ENCODE measurements at places on chromosomes 12 and 14.
A peak's percentile ranks its signal among the peaks of the same experiment; 100 is the strongest.

GRCh38 chr12:13727707-13728195 lies 253.7 kb downstream of the GRIN2B start:
- no peak for DNase-seq

DNA sequence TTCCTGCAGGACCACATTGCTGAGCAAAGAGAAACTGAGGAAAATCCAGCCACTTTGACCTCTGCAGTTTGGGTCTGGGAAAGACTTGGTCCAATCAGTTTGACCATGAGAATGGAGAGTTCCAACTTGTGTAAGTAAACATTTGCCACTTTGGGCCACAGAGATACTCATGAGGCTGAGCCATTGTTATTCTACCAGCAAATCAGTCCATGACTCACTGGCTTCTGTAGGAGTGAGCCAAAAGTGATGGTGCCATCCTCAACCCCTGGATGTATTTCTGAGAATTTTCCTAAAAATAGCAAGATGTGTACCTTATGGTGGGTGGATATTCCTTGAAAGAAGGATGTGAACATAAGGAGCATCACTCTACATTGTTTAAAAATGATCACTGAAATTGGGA lies 192.9 kb upstream of the OR4E1 start:
- no peak for DNase-seq

DNA sequence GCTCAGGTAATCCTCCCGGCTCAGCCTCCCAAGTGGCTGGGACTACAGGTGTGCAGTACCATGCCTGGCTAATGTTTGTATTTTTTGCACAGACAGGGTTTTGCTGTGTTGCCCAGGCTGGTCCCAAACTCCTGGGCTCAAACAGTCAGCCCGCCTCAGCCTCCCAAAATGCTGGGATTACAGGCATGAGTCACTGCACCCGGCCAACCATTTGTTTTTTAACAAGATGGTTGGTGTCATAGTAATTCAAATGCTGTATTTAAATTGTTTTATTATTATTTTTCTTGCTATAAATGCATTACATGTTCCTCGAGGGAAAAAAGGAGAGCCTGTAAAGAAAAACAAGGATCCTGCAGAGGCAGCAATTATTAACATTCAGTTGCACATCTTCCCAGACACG lies 83.9 kb downstream of the EP400 start:
- no peak for DNase-seq

DNA sequence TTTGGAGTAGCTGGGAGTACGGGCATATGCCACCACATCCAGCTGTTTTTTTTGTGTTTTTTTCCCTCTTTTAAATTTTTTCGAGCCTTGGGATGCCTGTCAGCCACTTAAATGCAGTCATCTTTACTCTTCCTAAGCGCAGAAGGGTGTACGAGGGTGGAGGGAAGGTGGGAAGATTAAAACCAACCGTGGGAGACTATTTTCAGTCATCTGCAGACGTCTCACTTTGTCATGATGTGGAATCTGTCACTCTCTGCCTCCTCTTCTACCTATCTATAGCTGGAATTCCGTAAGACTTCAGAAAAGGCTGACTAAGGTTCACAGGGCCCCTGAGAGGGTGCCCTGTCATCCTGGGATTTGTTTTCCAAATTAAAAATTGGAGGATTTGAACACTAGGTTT lies 105.3 kb downstream of the SAMD4A start:
- DNase-seq, result no peak

- DNase-seq, result no peak
Measured at GRCh38 chr12:82833481-82833880, 146.8 kb downstream of the TMTC2 start.

- no peak for DNase-seq
Measured at GRCh38 chr14:74221741-74222140, 17.5 kb upstream of the VSX2 start.

GRCh38 chr12:129241852-129242251 lies 388.6 kb downstream of the GLT1D1 start:
- DNase-seq, result no peak

DNA sequence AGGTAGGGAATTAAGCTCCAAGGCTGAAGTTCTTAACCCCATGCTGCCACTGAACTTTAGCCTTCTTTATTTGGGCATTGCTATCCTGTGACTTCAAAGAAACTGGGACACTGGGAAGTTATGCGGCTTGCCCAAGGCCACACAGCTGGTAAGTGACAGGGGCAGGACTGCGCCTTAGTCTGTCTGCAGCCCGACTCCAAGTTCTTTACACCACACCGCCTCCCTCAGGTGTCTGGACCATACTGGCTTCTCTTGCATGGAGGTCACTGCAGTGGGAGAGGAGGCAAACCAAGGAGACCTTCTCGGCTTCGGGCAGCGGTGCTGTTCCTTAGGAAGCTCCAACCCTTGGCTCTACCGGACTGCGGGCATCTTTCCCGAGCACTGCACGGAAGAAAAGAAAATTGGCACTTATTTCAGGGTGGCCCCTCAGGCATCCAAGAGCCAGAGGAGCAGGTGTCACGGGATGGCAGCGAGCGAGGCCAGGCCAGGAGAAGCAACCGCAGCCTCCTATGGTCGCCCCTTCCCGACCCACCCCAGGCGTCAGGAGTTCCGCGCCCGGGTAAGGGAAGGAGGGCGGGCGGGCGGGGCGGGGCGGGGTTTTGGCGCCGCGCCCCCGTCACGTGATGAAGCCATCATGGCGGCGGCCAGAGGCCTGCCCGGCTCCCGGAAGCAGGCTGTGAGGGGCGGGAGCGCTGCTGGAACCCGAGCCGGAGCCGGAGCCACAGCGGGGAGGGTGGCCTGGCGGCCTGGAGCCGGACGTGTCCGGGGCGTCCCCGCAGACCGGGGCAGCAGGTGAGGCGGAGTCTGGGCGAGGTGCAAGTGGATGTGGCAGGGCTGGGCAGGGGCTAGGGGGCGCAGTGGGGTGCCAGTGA lies 16.4 kb upstream of the ESPL1 start:
- DNase-seq, result peak; percentile 76

- DNase-seq, result no peak
Measured at GRCh38 chr12:104486943-104487819, 30.4 kb downstream of the CHST11 start.

GRCh38 chr12:11739980-11740577 lies 90.6 kb downstream of the ETV6 start:
- DNase-seq, result no peak

DNA sequence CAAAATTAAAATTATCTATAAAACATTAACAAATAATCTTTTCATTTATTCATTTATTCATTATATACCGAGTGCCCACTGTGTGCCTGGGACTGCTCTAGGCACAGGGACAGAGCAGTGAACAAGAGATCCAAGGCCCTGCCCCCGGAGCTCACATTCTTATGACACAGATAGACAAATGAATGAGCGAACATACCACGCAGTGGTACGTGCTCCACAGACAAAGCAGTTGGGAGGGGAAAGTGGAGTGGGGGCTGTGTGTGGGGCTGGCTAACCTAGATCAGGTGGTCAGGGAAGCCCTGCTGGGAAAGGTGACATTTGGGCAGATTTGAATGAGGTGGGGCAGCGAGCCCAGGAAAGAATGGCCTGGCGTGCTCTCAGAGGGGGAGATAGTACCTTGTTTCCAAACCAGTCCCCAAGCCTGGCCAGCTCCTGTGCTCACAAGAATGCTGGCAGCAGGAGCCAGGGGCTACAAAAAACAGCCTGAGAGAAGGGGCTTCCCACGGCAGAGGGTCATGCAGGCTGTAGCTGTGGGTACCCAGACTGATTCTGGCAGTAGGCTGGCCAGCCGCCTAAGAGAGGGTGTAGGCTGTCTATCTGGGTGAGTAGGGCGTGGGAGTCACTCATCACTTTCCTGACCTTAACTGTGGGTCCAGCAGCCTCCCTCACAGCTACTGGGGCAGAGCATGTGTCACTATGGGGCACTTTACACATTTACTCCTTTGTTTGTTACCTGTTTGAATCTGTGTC lies 57.8 kb upstream of the ACTN1 start:
- no peak for DNase-seq

- DNase-seq, result no peak
Measured at GRCh38 chr12:124422142-124422569, 127.3 kb downstream of the RFLNA start.

GRCh38 chr14:81144824-81145603 lies 75.7 kb downstream of the GTF2A1 start:
- no peak for DNase-seq

DNA sequence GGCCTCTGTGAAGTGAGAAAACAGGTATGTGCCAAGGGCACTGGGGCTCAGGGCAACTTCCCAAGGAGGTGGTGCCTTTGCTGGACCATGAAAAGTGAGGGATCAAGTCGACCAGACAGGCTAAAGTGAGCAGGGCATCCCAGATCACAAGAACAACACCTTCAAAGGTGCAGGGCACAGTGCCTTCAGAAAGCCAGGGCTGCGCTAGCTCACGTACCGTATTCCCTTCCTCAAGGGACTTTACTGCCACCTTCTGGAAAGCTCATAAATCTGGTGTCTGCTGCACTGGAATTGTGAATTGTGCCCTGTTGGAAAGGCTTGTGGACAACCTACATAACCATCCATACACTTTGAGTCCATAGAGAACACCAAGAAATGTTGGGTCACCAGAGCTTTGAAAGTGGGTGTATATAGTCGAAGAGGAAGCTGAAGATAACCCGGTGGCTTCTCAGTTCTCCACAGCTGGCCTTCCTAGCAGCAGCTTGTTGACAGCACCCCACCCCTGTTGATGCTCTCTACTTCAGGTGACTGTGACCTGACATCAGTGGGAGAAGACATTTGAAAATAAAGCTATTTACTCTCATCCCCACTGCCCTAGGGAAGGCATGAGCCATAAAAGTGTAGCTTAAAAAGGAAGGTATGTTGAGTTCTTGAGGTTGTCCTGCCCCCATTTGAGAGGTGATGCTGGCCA lies 24.5 kb downstream of the FIGNL2 start:
- DNase-seq, result no peak

DNA sequence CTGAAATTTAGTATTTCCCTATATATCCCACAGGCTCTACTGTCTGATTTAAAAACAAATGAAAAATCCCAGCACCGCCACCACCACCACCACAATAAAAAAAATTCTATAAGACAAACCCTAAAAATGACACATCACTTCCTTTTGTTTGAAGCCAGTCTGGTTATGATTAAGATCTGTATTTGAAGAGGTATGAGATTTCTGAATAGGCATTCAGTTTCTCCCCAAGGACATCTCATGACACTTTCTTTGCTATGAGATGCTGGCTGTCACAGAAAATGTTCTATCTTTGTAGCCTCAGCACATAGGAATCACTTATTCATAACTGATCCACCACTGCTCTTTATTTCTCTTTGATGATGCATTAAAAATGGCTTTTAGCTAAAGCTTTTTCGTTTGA lies 1071.0 kb downstream of the SLC6A15 start:
- DNase-seq, result no peak

DNA sequence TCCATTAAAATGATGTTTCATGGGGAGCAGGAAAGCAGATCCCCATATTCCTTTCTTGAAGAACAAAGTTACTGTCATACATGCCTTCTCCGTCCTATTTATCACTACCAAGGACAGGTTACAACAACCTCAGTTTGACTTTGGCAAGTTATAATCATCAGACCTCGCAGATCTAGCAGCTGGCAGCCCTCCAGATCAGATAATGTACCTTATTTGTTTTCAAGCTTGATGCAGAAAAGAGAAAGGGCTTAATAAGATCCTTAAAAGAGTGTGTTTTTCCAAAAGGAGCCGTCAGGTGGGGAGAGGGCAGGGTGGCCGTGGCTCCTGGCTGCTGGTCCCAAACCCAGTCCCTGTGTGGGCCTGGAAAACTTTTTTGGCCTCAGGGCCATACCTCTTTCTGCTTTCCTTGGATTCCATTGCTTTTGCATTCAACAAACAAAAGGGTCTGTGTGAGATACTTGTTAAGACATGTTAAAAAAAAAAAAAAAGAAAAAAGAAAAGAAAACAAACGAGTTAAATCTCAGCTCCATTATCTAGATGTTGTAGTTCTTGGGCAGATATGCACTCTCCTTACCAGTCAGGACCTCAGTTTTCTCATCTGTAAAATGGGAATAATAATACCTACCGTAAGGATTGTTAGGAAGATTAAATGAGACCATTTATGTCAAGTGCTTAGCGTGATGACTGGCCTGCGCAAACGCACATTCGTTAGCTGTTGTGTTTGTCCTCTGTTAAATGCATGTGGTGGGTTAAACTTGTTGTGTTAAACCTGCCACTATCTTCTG lies 64.6 kb downstream of the B4GALNT3 start:
- DNase-seq, result no peak

- DNase-seq, result no peak
Measured at GRCh38 chr14:67411370-67411769, 595 bp downstream of the PLEK2 start.

- no peak for DNase-seq
Measured at GRCh38 chr14:61147831-61148549, 133.1 kb downstream of the TMEM30B start.

GRCh38 chr14:99249389-99249788 lies 22.6 kb downstream of the BCL11B start:
- DNase-seq, result no peak

GRCh38 chr12:25816637-25817036 lies 141.8 kb upstream of the RASSF8 start:
- no peak for DNase-seq

GRCh38 chr14:100621806-100622205 lies 34.6 kb upstream of the BEGAIN start:
- no peak for DNase-seq

All from T-helper 1 cell (primary cell).